Sigmoid colon (tissue), 7 donors: ENCODE measurements at places on chromosomes 7 and 10. TPM values are rescaled to one million over a fixed set of nuclear protein-coding genes. Genes with fewer than 3 reads are reported as not detected.
A peak's percentile ranks its signal among the peaks of the same experiment; 100 is the strongest.

DNA sequence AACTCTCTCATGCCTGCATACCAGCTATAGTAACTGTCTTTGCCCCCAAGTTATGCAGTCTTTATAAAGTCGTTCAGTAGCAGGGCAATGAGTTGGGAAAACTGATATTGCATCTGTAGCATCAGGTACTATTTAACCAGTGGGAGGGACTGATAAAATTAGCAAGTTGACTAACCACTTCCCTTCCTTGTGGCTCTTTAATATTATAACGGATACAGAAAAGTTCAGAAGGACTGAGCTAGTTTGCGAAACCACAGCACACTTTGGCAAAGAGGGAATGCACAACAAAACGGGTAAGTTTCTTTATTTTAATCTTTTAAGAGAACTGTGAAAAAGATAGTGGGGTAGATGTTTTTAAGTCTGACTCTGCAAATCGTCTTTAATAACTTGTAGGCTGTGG lies 205.3 kb upstream of the HDAC9 start:
- DNase-seq = no peak

DNA sequence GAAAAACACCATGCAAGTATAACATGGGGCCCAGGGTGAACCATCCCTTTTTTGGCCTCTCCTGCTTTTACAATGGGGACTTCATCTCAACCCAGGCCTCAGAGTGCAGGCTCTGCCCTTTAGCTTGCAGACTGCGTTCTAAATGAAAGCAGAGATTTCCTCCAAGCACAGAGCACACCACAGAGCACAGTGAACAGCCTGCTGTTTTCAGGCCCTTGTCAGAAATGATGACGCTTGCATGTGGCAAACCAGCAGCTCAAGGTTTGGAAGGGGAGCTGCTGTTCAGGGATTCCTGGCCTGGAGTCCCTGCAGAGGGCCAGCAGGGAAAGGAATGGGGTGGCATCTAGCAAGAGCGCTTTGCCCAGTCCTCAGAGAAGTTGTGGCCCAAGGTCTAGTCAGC lies 167.3 kb upstream of the CDCA7L start:
- no peak for DNase-seq

DNA sequence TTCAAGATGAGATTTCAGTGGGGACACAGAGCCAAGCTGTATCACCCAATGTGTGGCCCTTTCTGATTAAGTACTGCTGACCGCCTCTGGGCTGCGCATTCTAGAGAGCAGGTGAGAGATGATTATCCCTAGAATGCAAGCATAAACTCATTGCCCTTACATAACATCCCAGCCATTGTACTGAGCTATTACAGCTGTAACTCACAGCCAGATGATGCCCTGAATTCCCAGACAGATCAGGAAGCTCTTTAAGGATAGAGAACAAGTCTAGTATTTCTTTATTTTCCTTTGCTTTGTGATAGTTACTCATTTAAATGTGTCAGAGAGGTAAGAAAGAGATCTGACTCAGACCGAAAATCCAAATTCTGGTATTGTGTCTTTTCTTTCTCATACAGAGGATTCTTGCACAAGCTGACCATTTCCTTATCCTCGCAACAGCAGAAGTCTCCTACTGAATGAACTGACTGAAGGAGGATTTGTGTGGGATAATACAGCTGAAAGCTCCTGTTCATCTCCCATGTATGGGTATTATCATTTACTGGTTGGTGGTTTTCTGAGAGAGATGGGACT lies 58.4 kb downstream of the ZNF22 start:
- DNase-seq = no peak

DNA sequence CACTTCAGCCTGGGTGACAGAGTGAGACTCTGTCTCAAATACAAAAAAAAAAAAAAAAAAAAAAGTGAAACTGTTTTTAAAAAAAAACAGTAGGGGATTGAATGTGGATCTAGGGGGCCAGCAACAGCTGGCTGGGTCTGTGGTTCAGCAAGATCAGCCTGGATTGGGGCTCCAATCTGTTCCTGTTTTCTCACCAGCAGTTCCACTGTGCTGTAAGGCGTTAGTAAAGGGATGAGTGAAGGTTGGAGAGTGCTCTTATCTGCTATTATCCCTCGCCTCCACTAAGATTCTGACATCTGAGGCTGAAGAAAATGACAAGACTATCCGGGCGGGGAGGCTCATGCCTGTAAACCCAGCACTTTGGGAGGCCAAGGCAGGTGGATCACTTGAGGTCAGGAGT lies 41.6 kb upstream of the GTF2IRD1 start:
- no peak for DNase-seq

- DNase-seq = peak; percentile 82
Measured at GRCh38 chr7:6636741-6637543, at the start of gene ZNF316. Gene ZNF316, plus strand, starts transcription at chr7:6637318. Its CDS starts 5,092 bp downstream, at chr7:6642410.

DNA sequence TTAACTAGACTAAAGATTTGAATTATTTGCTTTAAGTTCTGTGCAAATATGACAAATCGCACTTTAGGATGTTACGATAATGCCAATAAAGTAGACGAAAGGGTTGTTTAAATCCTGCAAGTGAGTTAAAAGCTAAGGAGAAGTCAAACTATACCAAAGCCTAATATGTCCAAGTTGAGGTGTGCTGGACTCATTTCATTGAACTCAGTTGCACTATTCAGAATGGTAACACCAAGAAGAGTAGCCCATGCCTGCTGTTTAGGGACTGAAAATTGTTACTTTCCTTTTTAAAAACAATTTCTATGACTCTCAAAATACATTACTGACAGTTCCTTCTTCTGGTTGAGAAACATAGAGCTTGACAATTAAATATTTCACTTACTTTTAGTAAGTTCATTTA lies 766.3 kb downstream of the DNAJB9 start:
- DNase-seq = no peak

GRCh38 chr10:24207341-24207740 lies 1.6 kb upstream of the KIAA1217 start:
- DNase-seq = no peak

DNA sequence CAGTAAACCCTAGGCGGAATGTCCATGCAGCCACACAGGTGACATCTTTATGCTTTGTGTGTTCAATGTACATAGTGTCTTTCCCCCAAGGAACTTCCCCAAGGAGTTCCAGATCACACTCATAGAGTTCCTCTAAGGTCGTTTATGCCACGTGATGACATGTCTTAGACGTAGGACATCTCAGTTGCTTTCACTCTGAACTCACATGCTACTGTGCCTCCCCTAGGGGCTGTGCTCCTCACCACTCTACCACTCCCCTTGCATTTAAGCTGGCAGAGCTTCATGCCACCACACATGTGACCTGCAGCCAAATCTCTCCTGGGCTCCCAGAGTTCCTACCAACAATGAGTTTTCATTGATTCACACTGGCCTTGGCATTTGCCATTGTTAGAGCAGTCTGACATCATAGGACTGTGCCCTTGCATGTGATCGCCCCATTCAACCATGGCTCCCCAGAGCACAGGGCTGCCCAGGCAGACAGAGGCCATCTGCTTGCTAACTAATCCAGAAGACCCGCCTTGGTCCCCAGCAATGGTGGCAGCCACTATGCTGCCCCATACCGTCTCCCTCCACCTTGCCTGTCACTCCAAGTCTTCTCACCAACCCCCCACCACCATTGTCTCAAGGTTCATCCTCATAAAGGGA lies 95.3 kb upstream of the MACROH2A2 start:
- no peak for DNase-seq

- no peak for DNase-seq
Measured at GRCh38 chr7:125033506-125033905, 103.9 kb upstream of the POT1 start.

DNA sequence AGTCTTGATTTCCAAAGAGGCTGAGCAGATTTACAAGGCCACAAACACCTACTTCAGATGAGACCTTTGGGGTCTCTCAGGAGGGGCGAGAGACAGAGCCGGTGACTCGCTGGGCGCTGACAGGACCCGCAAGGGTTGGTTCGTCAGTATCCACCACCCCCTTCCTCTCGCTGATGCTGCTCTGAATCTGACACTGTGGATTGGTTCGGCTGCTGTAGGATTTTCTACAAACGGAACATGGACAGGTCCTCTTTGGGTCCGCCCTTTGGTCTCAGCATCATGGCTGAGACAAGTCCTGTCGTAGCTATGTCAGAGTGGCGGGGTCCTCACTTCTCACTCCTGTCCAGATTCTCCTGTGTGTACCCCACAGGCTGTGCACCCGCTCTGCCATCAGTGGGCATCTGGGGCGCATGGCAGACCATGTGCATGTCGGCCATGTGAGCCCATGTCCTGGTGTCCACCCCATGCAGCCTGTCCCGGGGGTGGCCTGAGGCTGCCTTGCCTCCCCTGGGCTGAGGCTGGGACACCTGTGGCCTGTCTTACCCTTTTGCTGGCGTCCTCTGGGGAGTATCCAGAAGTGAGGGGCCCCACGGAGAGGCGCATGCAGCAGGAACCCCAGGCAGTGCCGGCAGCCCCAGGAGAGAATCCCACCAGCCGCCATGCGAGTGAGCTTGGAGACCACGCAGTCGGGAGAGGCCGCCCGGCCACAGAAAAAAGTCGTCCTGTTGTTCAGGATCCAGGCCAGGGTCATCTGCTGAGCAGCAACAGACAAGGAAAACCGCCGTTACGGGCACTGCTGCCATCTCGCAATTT lies 21.6 kb upstream of the FAM20C start:
- peak; percentile 63 for DNase-seq

GRCh38 chr7:116111475-116111874 lies 80.9 kb upstream of the TFEC start:
- no peak for DNase-seq

DNA sequence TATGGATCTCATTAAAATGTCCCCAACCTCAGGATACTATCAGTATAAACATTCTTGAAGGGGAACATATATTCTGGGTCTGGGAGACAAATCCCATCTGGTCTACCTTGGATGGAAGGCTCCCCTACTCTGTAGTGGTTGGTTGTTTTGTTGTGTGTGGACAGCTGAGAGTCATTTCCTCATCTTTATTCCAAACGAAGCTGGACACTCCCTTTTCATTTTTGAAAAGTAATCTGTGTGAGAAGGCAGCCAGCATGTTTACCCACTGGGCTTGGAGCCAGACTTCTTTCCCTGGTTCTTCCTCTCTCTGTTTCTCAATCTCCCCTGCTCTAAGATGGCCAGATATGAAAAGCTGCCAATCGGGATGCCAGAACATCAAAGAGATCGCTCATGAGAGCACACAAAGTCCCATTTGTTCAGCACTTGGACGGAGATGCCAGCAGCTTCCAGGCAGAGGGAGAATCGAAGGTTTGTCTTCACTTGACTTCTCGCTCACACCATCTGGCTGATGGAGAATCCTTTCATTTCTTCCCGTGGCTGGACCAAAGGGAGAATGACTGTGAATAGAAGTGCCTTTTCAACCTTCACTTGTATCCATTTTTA lies 108.1 kb upstream of the AGR3 start:
- peak; percentile 82 for DNase-seq

CRHR2 gene
- total RNA-seq = not detected

FAM25C gene
- not detected for total RNA-seq

SPDYE16 gene
- total RNA-seq = not detected

AKR1E2 gene
- total RNA-seq = 32.5 TPM

PPP1R17 gene
- total RNA-seq = not detected

H2BK1 gene
- not detected for total RNA-seq
